ENCODE measurements at places on chromosomes 5 and 9.

GRCh38 chr9:131252120-131252519 lies 24.2 kb downstream of the FAM78A start:
- no peak for DNase-seq

GRCh38 chr5:96207420-96207819 lies 225.6 kb downstream of the PCSK1 start:
- DNase-seq = no peak

GRCh38 chr9:113746486-113746885 lies 129.6 kb upstream of the ZNF618 start:
- DNase-seq = no peak

- peak; percentile 29 for DNase-seq
Observed at GRCh38 chr9:72983512-72984225, 30.8 kb upstream of the ALDH1A1 start.

DNA sequence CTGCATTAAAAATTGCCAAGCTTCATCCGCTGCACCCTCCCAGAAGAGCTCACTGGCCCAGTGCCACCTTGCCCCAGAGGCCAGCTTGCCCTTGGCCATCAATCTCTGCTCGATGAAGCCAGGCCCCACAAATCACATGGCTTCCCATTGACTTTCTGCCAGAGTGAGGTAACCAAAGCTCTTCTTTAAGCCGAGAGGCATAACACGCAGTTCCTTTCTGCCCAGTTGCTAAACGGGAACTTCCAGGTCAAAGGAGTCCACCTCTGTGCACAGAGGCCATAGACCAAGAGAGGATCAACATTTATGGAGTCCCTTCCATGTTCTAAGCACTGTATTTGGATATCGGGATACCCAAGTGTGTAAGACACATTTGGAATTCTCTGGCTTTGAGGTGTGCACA lies 208.8 kb downstream of the KIF4B start:
- no peak for DNase-seq

Measured in EL (cell line).